Right atrium auricular region (tissue), 2 donors: ENCODE measurements at places on chromosomes 7 and 10. TPM values are rescaled to one million over a fixed set of nuclear protein-coding genes. Genes with fewer than 3 reads are reported as not detected.

DNA sequence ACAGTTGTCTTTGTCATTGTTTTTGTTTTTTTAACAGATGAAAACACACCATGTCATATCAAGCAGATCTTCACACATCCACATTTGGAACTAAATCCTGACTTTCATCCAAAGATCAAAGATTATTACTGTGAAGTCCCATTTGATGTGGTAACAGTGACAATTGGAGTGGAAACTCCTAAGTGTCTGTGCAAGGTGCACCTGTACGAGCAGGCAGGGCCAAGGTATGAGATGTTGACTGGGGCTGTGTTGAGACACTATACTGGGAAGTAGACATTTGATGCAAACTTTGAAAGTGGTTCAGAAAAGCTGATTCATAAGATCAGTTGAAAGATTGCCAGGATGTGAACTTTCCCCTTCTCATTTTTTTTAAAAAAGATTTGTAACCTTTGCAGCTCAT lies 152.3 kb downstream of the CPED1 start:
- no peak for DNase-seq

- DNase-seq, result no peak
Observed at GRCh38 chr10:82331716-82332115, 456.7 kb downstream of the NRG3 start.

- DNase-seq, result no peak
Observed at GRCh38 chr10:29860166-29860565, 199.2 kb downstream of the JCAD start.

GRCh38 chr10:76245951-76246495 lies 814.6 kb downstream of the LRMDA start:
- no peak for DNase-seq

TMEM196 gene
- not detected for total RNA-seq

AVL9 gene
- total RNA-seq, result 14.3 TPM

NPTX2 gene
- total RNA-seq, result 6.7 TPM

ASIC3 gene
- total RNA-seq, result 1.1 TPM

EBLN1 gene
- not detected for total RNA-seq
